ENCODE measurements at places on chromosomes 2 and 18. TPM values are rescaled to one million over a fixed set of nuclear protein-coding genes. Genes with fewer than 3 reads are reported as not detected.

The BZW1 gene
- total RNA-seq = 158 TPM

The IL36B gene
- total RNA-seq = not detected

The HOXD10 gene
- 0.55 TPM for total RNA-seq

The EMILIN2 gene
- 35.2 TPM for total RNA-seq

The TEX44 gene
- total RNA-seq = not detected

The CASP10 gene
- 31.6 TPM for total RNA-seq

The CHST9 gene
- 0.03 TPM for total RNA-seq

The RBKS gene
- 1.9 TPM for total RNA-seq

The NFATC1 gene
- 16.6 TPM for total RNA-seq

The SULT1C2 gene
- 5.8 TPM for total RNA-seq

The LAMA1 gene
- 1.4 TPM for total RNA-seq

The ANKAR gene
- 10.7 TPM for total RNA-seq

The MERTK gene
- total RNA-seq = 17.3 TPM
